ENCODE measurements at places on chromosomes 2 and 18.

GRCh38 chr2:241001413-241002274, 3.2 kb downstream of the SNED1 start:
- DNase-seq, result no peak

- no peak for DNase-seq
Measured at GRCh38 chr2:149020432-149020851, 18.1 kb upstream of the LYPD6B start.

GRCh38 chr2:121200011-121200347, 85.0 kb downstream of the TFCP2L1 start:
- DNase-seq, result no peak

- no peak for DNase-seq
Measured at GRCh38 chr2:84649487-84650142, 133.3 kb downstream of the DNAH6 start.

GRCh38 chr2:158060835-158061435, 40.7 kb upstream of the UPP2 start:
- DNase-seq, result no peak

GRCh38 chr2:127479866-127480743, 46.2 kb downstream of the IWS1 start:
- DNase-seq, result no peak

GRCh38 chr2:23762141-23762540, 164.8 kb downstream of the ATAD2B start:
- no peak for DNase-seq

- DNase-seq, result no peak
Measured at GRCh38 chr18:76482971-76483691, 11.9 kb downstream of the ZNF516 start.

GRCh38 chr2:49714454-49714853, 560.1 kb upstream of the FSHR start:
- DNase-seq, result no peak

DNA sequence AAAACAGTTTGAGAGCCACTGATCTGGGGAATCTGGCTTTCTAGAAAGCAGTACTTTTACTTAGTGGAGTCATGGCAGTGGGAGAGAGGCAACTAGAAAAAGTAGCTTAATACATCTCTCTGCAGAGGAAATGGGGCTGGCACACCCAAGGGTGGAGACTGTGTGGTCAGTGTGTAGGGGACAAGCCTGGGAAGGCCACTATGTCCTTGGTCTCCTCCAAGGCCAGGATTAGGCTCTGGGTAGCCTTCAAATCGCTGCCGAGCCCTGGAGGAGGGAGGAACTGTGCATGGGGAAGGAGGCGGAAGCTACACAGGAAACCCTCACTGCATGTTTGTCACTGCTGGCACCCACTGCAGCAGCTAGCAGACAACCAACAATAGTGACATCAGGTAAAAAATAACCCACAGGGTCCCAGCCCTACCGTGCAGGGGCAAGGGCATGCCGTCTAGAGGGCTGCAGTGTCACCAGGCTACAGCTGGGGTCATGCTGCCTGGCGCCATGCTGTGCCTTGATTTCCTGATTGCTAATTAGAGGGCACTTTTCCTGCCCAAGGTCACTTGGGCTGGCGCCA, 34.8 kb downstream of the LBH start:
- no peak for DNase-seq

DNA sequence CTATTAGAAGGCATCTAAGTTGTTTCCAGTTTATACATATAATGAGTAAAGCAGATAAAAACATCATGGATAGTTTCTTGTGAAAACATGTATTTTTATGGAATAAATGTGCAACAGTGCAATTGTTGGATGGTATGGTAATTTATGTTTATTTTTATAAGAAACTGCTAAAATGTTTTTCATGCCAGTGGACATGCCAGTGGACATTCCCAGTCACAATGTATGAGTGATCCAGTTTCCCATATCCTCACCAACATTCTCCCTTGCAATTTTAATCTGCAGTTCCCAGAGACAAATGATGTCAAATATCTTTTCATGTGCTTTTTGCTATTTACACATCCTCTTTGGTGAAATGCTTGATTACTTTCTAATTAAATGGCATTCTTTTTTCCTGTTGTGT, 818.6 kb downstream of the SUCLG1 start:
- peak; percentile 87 for DNase-seq

DNA sequence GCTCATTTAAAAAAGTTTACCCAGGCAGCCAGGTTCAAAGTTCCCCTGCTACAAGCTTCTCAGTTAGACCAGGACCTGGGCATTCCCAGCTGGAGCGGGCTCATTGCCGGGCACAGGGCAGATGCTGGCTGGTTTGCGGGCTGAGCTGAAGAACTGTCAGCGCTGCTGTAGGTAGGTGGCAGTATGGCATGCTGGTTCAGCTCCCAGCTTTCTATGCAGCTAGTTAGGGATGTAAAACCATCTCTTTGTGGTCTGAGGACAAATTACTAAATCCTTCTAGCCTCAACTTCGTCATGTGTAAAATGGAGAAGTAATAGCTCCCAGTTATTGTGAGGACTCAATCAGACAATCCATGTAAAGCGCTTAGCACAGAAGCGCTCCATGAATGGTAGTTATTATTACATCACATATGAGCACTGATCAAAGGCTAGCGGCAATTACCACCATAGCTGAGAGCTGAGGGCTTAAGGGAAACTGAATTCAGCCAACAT, 2.4 kb upstream of the LDLRAD4 start:
- DNase-seq, result peak; percentile 71

- peak; percentile 92 for DNase-seq
Measured at GRCh38 chr2:52658598-52658997, 1109.0 kb upstream of the CHAC2 start.

- DNase-seq, result peak; percentile 81
Measured at GRCh38 chr18:10787293-10787901, 261.6 kb downstream of the NAPG start.

DNA sequence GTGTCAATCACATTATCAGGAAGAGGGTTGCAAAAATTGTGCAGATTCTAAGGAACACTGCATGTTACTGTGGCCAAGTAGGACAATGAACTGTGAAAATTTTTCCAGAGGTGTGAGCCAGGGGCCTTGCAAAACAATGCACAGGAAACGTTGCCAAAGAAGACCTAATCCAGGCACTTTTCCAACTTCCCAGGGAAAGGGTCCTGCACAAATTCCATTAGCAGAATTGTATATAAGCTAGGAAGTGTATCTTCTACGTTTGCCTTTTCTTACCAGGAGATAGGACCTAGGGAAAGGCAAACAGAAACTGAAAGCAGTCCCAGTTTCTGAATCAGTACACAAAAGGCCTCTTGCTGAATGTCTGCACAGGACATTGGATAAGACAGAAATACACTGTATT, 1888.3 kb upstream of the CELF4 start:
- DNase-seq, result peak; percentile 7

GRCh38 chr2:96537734-96538486, 1.4 kb downstream of the ARID5A start:
- no peak for DNase-seq

DNA sequence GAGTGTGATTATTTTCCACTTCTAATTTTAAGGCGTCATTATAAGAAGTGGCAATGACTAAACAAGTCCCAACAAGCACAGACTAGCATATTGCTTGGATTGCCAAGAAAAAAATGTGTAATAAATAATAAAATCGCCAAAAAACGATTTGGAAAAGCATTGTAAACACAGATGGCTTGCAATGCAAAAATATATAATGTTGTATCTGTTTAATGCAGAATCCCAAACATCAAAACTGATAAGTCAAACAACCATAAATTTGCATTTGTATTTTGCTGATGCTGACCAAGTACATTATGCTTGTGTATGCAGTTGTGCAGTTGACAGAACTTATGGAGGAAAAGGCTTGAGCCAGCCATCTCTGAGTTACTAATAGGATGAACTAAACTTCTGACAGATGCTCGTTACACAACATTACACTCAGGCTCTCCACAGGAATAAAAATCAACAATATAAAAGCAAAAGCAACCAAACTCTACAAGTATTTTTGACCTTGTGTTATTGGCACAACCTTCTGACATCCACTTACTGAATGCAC, 68.1 kb downstream of the DNER start:
- DNase-seq, result no peak

GRCh38 chr2:186422226-186422625, 63.8 kb upstream of the ZC3H15 start:
- peak; percentile 58 for DNase-seq

GRCh38 chr2:226064932-226065570, 665.5 kb downstream of the NYAP2 start:
- DNase-seq, result no peak

GRCh38 chr18:6748241-6748640, 18.7 kb downstream of the ARHGAP28 start:
- DNase-seq, result no peak

- DNase-seq, result no peak
Measured at GRCh38 chr2:56666777-56667176, 483.0 kb downstream of the CCDC85A start.

DNA sequence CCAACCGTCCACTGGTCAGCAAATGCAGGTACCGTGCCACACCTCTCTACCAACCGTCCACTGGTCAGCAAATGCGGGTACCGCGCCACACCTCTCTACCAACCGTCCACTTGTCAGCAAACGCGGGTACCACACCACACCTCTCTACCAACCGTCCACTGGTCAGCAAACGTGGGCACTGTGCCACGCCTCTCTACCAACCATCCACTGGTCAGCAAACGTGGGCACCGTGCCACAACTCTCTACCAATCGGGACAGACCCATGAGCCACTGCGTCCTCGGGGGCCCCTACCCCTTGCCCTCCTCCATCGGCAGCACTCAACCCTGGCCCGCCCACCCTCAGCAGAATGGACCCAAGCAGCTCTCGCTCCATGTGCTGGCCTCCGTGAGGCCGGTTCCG, 226.4 kb upstream of the SALL3 start:
- no peak for DNase-seq
